ENCODE measurements at places on chromosomes 13 and 19.

DNA sequence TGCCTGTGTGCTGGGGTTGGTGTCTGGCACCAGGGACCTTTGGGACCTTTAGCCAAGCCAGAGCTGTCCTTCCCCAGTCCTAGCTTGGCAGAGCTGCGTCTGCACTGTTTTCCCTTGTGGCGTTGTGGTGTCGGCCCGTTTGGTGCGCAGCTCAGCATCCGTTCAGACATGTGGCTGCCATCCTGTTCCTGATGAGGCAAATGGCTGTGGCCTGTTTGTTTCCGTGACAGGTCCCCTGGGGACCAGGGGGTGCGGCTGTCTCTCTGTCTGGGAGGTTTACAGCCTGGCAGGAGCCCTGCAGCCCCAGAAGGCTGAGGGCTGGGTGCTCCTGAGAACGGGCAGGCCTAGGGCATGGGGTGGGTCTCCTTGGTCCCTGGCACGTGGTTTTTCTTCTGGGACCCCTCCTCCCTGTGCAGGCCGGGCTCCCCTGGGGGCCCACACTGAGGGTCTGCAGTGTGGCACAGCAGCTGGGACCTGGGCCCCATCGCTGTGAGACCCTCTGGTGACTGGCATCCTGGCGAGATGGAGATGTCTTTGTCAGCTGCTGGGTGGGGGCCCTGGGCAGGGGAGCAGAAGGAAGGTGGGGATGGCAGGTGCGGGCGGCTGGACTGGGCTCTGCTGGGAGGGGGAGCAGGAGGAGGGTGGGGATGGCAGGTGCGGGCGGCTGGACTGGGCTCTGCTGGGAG lies 4.0 kb downstream of the SPPL2B start:
- DNase-seq, result peak; percentile 59

DNA sequence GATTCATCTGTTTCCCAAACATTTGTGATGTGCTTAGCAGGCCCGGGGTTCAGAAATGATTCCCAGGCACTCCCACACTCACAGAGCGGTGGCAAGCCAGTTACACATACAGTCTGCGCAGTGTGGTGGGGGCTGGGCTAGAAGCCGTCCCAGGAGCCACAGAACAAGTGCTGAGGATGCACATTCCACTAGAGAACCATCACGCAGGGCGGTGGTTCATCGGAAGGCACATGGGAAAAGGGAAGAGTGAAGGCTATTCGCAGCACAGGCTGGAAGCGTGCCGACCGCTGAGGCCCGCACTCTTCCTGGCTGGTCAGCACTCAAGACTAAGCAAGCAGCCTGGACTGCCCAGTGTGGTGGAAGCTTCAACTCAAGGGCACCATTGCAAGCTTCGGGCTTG lies 126.3 kb upstream of the SLC7A1 start:
- DNase-seq, result no peak

- peak; percentile 57 for DNase-seq
These were observed 8.8 kb downstream of the DDX39A start for GRCh38 chr19:14410091-14411051.

DNA sequence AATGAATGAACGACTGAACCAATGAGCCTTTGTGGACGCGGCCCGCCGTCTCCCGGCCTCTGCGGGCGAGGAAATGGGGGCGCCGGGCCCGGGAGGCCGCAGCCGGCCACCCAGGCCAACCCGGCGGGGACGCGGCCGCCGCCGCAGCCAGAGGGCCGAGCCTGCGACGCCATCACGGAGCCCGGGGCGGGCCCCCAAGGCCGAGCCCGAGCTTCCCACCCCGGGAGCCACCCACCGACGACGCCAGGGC lies 216 bp downstream of the SUGP2 start:
- no peak for DNase-seq

DNA sequence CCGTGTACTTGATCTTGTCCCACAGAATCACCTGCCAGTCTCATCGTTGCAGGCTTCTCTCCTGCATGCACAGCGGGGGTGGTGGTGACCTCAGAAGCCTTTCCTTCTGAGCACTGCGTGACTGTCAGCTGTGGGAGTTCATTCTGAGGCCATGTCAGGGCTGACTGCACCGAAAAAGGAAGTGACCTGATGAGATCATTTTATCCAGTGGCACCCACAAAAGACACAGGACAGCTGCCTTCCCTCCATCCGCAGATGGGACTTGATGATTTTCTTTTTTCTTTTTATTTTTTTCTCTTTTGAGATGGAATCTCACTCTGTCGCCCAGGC lies 89.7 kb downstream of the RAB20 start:
- DNase-seq, result no peak

- no peak for DNase-seq
These were observed 12.5 kb downstream of the DCAF15 start for GRCh38 chr19:13964776-13965175.

- DNase-seq, result no peak
These were observed 24.2 kb upstream of the RFC3 start for GRCh38 chr13:33793726-33794125.

GRCh38 chr19:44792281-44792680 lies 14.6 kb downstream of the CBLC start:
- DNase-seq, result no peak

DNA sequence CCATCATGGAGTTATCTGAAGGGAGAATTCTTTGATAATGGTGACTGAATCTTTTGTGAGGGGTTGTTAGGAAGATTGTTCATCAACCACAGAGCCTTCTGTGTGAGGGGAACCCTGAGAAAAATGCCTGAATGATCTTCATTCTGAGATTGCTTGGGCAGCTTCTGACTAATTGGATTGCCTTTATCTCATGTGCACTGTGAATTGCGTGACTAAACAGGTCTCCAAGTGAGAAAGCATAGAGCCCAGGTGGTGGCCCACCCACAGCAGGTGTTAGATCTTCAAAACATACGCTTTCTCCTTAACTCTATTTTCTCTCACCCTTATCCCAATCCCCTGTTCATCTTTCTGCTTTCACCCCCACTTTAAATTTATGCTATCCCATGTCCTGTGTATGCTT lies 58.3 kb downstream of the DOCK9 start:
- DNase-seq, result no peak

DNA sequence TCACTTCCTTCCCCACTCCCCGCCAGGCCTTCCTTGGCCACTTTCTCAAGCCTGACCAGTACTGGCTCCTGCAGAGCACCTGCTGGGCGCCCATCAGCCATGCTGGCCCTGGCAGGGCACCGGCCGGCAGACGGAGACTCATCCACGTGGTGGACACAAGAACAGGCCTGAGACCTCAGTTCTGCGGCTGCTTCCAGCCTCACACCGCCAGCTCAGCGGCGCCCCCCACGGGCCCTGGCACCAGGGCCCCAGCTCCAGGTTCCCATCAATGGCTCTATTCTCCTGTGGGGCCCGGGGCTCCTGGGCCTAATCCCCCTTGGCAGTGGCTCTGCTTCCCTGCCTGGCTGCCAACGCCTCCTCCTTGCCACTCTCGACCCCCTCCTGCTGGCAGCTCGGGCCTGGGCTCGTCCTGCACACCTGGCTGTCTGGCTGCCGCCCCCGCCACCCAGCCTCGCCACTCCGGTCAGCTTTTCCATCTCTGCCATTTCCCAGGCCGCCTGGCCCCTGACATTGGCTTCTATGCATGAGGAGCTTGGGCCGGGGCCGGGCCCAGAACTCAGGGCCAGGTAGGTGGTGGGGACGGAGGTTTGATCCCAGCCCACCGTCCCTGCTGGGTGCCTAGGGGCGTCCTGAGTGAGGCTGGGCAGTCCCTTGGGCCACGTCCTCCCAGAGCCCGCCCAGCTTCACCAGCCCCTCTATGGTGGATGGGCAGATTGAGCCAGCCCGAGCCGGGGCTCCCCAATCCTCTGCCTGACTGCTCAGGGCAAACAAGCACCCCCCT lies 6.2 kb downstream of the NDUFA11 start:
- no peak for DNase-seq

- no peak for DNase-seq
These were observed 1287.7 kb downstream of the SLITRK5 start for GRCh38 chr13:88958821-88959220.

DNA sequence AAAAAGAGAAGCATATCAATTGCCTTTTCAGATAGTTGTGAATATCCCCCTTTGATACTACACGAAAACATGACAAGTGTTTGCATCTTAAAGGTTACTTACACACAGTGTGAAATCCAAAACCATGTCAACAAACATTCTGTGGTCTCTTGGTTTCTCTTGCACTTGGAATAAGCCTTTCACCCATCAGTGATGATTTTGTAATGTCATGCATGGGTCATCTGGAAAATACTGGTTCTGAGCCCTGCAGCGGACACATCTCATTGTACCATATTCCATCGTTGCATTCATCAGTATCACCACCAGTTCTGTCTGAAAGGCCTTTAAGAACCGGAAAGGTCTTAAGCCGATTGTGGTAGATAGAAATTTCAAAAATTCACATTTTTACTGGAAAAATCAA lies 65.4 kb upstream of the SOX1 start:
- DNase-seq, result no peak

- DNase-seq, result no peak
These were observed 71.9 kb upstream of the KLF12 start for GRCh38 chr13:74206061-74206561.

DNA sequence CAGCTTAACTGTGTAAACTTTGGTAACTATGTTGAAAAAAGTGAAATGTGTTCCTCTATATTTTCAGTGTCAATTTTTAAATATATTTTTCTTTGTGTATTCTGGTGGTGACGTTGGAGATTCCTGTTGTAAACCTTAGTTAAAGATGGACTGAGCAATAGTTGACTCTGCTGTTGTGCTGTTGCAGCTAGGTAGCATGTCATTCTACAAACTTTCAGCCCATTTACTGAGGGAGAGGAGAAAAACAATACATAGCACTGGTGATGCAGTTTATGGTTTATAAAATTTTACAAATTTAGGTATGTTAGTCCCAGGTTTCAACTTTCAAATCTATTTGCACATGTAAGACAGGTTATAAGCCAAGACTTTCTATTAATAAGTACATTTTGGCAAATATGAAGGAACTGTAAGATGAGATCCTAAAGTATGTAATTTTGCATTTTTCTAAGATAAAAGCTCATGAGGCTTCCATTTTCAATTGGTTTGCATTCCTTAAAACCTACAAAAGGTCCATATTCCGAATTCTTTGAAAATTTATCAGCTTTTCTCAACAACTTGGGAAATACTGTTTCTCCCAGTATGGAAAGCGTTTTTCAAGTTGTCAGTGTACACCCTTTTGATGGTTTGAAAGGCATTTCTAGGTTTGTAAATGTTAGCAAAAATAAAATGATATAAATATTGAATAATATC lies 1.5 kb downstream of the NDFIP2 start:
- DNase-seq, result no peak

DNA sequence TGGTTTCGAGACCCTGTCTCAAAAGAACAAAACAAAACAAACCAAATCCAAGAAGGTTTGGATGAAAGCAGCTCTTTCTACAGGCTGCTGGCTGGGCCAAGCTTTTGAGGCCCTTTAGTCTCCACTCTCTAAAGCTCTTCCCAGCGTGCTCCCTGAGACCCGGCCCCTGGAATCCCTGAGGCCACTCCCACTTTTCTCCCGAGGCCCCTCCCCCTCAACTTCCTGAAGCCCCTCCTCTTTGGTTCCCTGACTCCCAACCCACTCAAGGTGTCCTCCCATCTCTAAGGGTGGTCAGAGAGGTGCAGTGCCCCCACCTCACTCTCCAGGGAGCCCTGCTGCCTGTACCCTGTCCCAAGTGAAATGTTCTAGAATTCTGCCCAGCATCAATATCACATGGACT lies 10.6 kb downstream of the ERICH6B start:
- no peak for DNase-seq

- no peak for DNase-seq
These were observed 3.9 kb downstream of the UPF3A start for GRCh38 chr13:114285166-114285808.

- DNase-seq, result no peak
These were observed 46.7 kb upstream of the MEDAG start for GRCh38 chr13:30859326-30859725.

- no peak for DNase-seq
These were observed 1701.0 kb downstream of the SLITRK5 start for GRCh38 chr13:89372193-89372592.
